ENCODE measurements at places on chromosomes 12 and 14. TPM values are rescaled to one million over a fixed set of nuclear protein-coding genes. Genes with fewer than 3 reads are reported as not detected.

PTGER2 gene
- total RNA-seq, result 0.12 TPM

LRTM2 gene
- not detected for total RNA-seq

- DNase-seq, result peak; percentile 63
- no peaks in the 10 kb centered on the region for H3K27me3 ChIP-seq
- H3K4me3 ChIP-seq, result no peak overlapping the region
- H3K4me1 ChIP-seq, result peaks cover 14% of the 10 kb centered on the region
- H3K36me3 ChIP-seq, result no peaks in the 10 kb centered on the region
Observed at GRCh38 chr14:37150414-37150813, 22.0 kb downstream of the SLC25A21 start.

- DNase-seq, result peak; percentile 93
- no peaks in the 10 kb centered on the region for H3K27me3 ChIP-seq
- peak overlapping the region; percentile 97 for H3K27ac ChIP-seq
Observed at GRCh38 chr14:68577802-68578541, 214.9 kb downstream of the ZFP36L1 start.

Data from MCF 10A (cell line).